ENCODE measurements at places on chromosomes 5 and 9. TPM values are rescaled to one million over a fixed set of nuclear protein-coding genes. Genes with fewer than 3 reads are reported as not detected.
A peak's percentile ranks its signal among the peaks of the same experiment; 100 is the strongest.

DNA sequence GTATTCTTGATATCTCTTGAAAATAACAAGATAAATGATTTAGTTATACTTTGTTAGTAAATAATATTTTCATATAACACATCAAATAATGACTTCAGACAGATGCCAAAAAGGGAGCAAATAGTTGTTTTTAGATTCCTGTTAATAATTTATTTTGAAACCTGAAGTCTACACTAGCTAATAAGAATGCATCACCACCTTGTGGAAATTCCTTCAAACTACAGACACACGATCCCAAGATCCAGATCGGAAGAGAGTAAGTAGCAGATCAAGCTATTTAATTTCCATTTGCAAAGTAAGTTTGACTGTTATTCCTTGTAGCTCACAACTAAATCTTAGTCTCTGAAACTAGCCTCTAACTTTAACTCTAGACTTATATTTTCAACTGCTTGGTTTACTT, 35.5 kb upstream of the ISL1 start:
- ATAC-seq: no peak

Gene TRPM6
- 0.27 TPM for total RNA-seq

DNA sequence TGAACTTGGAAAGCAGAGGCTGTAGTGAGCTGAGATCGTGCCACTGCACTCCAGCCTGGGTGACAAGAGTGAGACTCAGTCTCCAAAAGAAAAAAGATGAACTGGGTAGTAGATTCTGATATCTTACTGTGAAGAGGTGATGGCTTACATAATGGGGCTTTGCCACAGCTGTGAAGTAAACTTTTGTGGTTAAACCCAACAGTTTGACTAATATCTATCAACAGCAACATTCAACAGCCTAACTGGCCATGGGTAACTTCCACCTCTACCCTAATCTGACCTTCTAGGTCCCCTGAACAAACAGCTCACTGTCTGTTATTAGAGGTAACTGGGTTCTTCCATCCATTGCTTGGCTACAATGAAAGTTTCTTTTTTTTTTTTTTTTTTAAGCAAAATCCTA, 52.1 kb downstream of the TLE1 start:
- no peak for ATAC-seq

Gene ERAP2
- 7.9 TPM for total RNA-seq

GRCh38 chr5:38384396-38384795, 126.0 kb downstream of the EGFLAM start:
- no peak for ATAC-seq

GRCh38 chr5:154211641-154212390, 21.3 kb downstream of the GALNT10 start:
- no peak for ATAC-seq

Gene C5
- 2.2 TPM for total RNA-seq

GRCh38 chr5:63247651-63248050, 669.0 kb downstream of the LRRC70 start:
- no peak for ATAC-seq

- ATAC-seq: no peak
Observed at GRCh38 chr5:119527351-119527750, 75.1 kb downstream of the HSD17B4 start.

DNA sequence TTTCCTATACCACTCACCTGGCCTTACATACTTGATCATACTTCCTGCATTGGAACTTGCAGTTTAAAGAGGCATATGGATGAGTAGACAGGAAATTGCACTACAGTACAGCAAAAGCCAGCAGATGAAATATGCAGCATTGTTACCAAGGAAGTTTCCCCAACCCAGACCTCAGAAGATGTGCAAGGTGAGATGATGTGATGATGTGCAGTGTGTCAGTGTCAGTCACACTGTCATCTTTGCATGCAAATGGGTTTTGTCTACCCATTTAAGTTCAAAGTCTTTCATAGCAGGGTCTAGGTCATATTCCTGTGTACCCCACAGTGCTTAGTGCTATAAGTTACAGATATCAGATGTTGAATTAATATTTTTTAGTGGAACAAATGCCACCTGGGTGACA, 89.3 kb upstream of the CER1 start:
- no peak for ATAC-seq

GRCh38 chr5:24643156-24643555, 1.6 kb downstream of the CDH10 start:
- no peak for ATAC-seq

Gene IFNB1
- total RNA-seq: not detected

- no peak for ATAC-seq
Observed at GRCh38 chr5:94632024-94632423, 13.6 kb downstream of the SLF1 start.

DNA sequence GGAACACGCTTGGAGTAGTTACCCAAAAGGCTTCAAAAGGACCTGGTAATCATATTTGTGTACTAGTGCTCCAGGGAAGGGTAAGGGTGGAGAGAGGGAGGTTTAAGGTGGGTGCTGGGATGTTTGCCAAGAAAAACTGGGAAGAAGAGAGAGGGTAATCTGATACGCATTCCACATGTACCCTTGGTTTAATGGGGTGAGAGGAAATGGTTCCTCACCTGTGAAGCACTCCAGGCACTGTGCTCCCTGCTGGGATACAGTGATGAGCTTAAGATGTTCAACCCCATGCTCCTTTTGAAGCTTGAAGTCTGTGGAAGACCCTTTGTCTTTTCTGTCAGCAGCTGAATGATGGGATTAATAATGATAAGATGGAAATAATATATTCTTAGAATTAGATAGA, 98.4 kb downstream of the COX7C start:
- ATAC-seq: no peak

- no peak for ATAC-seq
Observed at GRCh38 chr5:82745016-82745415, 332.2 kb downstream of the TMEM167A start.

Gene GDF9
- 2.7 TPM for total RNA-seq

Gene SPRY4
- 4.3 TPM for total RNA-seq

Gene NEUROG1
- total RNA-seq: 3.2 TPM

DNA sequence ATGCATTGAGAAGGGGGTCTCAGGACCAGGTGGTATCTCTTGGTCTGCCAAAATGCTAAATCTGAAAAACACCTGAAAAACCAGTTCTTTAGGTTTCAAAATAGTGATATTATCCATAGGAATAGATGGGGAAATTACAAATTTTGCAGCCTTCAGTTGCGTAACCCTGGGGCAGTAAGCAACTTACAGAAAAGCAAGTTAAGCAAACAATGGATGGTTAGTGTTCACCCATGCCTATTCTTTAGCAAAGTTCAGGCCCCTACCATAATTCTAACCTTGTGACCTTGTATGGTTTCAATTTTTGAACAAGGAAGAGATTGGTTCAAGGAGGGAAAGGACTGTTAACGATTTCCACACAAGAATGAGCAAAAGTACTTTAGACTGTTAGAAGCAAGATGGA, 24.5 kb downstream of the GLRX start:
- ATAC-seq: no peak

- no peak for ATAC-seq
Observed at GRCh38 chr9:83511051-83511450, 27.1 kb downstream of the FRMD3 start.

GRCh38 chr9:89309608-89310474, 1.2 kb upstream of the CKS2 start:
- no peak for ATAC-seq

- ATAC-seq: no peak
Observed at GRCh38 chr9:76629205-76629990, 134.8 kb upstream of the PCA3 start.

DNA sequence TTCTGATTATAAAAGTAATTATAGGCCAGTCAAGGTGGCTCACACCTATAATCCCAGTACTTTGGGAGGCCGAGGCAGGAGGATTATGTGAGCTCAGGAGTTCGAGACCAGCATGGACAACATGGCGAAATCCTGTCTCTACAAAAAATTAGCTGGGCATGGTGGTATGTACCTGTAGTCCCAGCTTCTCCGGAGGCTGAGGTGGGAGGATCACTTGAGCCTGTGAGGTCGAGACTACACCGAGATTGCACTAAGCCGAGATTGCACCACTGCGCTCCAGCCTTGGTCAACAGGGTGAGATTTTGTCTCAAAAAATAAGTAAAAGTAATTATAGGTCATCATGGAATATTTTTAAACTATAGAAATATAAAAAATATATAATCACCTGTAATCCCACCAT, 18.1 kb downstream of the IRF1 start:
- ATAC-seq: no peak

GRCh38 chr5:155773680-155774079, 553.3 kb upstream of the SGCD start:
- ATAC-seq: no peak

- ATAC-seq: peak; percentile 42
Observed at GRCh38 chr5:143016777-143017516, 246.8 kb downstream of the ARHGAP26 start.

- ATAC-seq: peak; percentile 0
Observed at GRCh38 chr9:129415942-129416651, 204.8 kb downstream of the C9orf50 start.

Gene ZNF354C
- 10.7 TPM for total RNA-seq

Gene CDC25C
- 0.59 TPM for total RNA-seq

Gene EIF4E1B
- 0.47 TPM for total RNA-seq

Gene FOXD4
- total RNA-seq: 1.2 TPM

Gene PRUNE2
- total RNA-seq: 54.5 TPM
